Kasumi-1 (cell line): ENCODE measurements at places on chromosomes 11 and 22.

GRCh38 chr22:26748845-26749244, 91.5 kb downstream of the MIAT start:
- no peak for DNase-seq

- no peak for DNase-seq
These were observed 25.7 kb upstream of the GAL start for GRCh38 chr11:68658661-68659060.

- no peak for DNase-seq
These were observed 69.4 kb downstream of the RBFOX2 start for GRCh38 chr22:35959121-35959800.

DNA sequence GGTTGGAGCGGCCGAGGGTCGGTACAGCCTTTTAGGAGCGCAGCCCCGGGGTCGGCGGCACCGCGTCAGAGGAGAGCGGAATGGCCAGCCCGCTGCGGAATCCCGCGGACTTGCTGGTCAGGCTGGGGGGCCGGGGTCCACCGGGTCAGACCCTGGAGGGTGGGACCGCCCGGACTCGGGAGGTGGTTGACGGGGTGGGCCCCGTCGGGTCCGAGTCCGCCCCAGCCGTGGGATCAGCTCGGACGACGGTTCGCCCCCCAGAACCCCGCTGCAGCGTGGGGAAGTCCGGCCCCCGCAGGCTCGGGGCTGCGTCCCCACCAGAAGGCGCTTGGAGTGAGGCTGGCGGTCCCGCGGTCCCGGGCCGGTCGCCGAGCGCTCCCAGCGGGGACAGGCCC, 301 bp upstream of the ADM2 start:
- no peak for DNase-seq

GRCh38 chr22:20565079-20565734, 57.8 kb downstream of the MED15 start:
- DNase-seq: no peak
